ENCODE measurements at places on chromosomes 11 and 22. TPM values are rescaled to one million over a fixed set of nuclear protein-coding genes. Genes with fewer than 3 reads are reported as not detected.

DNA sequence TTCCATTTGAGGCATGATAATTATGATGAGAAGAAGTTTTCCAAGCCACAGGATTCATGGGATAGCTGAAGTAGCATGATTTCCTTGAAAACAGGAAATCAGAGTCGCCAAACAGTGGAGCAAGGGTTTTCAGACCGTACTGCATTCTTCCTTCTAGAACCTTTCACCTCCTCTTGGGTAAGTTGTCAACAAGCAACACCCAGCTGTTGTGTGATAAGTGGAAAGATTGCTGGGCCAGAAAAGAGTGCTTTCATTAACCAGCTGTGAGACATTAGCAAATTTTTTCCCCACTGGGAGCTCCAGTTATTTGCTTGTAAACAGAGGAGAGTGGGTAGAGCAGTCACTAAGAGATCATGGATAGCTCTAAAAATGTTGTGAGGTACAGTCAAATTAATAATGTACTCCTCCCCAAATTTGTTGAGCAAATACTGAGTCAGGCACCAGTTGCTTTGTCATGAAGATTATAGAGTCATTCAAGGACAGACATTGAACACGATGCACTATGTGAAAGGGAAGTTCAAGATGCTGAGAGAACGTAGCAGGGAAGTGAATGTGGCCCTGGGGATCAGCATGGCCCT lies 11.7 kb upstream of the MPEG1 start:
- peaks cover 2% of the 10 kb centered on the region for H3K27me3 ChIP-seq
- H3K4me3 ChIP-seq = no peak overlapping the region
- no peaks in the 10 kb centered on the region for H3K36me3 ChIP-seq
- no peak overlapping the region for H3K27ac ChIP-seq
- H3K4me1 ChIP-seq = no peaks in the 10 kb centered on the region

GRCh38 chr11:111922803-111923202 lies 4.1 kb downstream of the C11orf52 start:
- H3K4me3 ChIP-seq = no peak overlapping the region
- no peaks in the 10 kb centered on the region for H3K36me3 ChIP-seq
- peak overlapping the region; percentile 92 for H3K27ac ChIP-seq
- no peaks in the 10 kb centered on the region for H3K27me3 ChIP-seq

DNA sequence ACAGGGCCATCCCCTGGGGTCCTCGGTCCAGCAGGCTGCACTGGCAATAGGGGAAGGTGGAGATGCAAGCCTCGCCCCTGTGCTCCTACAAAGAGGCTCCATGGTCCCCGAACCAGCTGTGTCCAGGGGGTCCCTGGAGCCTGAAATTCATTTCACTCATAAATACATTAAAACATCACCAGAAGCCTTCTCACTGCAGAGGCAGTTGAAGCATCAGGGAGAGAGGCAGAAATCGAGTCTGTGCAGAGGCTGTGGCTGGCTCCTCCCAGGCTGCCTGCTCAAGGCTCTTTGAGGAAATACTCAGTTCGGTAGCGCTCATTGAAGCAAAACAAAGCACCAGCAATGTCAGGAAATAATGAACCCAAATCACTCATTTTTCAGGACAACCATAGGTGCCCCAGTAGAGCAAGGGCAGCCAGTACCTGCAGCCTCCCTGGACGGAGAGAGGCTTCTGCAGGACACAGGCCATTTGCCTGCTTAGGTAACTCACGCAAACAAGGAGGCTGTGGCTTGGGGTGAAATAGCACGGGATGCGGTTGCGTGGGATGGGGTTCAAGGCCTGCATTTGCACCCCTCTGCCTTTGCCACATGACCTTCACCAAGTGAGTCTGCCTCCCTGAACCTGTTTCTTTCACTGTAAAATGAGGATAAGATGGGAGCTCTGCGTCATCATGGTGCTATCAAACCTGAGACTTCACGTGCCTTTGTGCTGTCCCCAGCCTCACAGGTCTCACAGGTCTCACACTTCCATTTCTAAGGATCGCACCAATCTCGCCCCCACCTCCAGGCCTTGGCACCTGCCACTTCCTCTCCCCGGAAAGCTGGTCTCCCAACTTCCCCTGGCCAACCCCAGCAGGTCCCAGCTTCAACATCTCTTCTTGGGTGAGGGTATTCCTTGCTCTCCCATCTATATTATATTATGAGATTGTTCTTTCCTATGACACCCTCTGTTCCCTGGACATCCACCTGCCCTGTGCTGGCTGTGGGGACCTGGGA lies 84.3 kb upstream of the SHISAL1 start:
- H3K27me3 ChIP-seq = peaks cover 54% of the 10 kb centered on the region
- DNase-seq = no peak
- H3K27ac ChIP-seq = no peak overlapping the region
- H3K4me3 ChIP-seq = no peak overlapping the region
- no peaks in the 10 kb centered on the region for H3K36me3 ChIP-seq
- no peaks in the 10 kb centered on the region for H3K4me1 ChIP-seq

DNA sequence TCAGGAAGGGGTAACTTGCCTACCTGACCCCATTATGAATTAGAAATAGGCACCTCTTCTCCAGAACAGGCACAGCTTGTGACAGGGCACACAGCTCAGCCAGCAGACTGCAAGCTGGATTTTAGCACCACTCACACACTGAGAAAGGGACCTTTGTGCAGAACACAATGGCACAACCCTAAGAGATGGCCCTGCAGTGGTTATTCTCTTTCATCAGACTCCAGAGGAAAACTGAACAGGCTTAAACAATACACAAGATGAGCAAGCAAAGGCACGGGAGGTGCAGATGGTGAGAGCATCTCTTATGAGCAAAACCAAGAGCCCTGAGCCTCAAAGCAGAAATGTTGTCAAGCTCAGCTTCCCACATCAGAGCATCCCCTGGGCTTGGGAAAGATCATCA lies 93.8 kb upstream of the LRRC55 start:
- no peak for DNase-seq
- no peaks in the 10 kb centered on the region for H3K27me3 ChIP-seq
- no peaks in the 10 kb centered on the region for H3K36me3 ChIP-seq
- no peak overlapping the region for H3K27ac ChIP-seq
- no peaks in the 10 kb centered on the region for H3K4me1 ChIP-seq
- H3K4me3 ChIP-seq = no peak overlapping the region

- no peaks in the 10 kb centered on the region for H3K27me3 ChIP-seq
- H3K4me3 ChIP-seq = no peak overlapping the region
- peaks cover 11% of the 10 kb centered on the region for H3K4me1 ChIP-seq
- DNase-seq = no peak
Measured at GRCh38 chr11:105181100-105181499, 41.5 kb upstream of the CARD18 start.

GRCh38 chr11:45859661-45860140 lies 12.4 kb downstream of the CRY2 start:
- no peak overlapping the region for H3K27ac ChIP-seq
- no peaks in the 10 kb centered on the region for H3K4me1 ChIP-seq
- no peak for DNase-seq
- H3K4me3 ChIP-seq = no peak overlapping the region
- peaks cover 85% of the 10 kb centered on the region for H3K36me3 ChIP-seq

GRCh38 chr11:62922653-62923431 lies 1.7 kb upstream of the CHRM1 start:
- H3K4me1 ChIP-seq = no peaks in the 10 kb centered on the region
- H3K27ac ChIP-seq = no peak overlapping the region
- peaks cover 33% of the 10 kb centered on the region for H3K27me3 ChIP-seq

GRCh38 chr11:67303132-67303834 lies at the start of gene SSH3:
Gene SSH3 (plus strand): TSS chr11:67303530. CDS start chr11:67303626, 96 bp downstream.
- H3K36me3 ChIP-seq = peaks cover 9% of the 10 kb centered on the region
- peak within 1 kb of the TSS; percentile 61 for H3K27ac ChIP-seq
- DNase-seq = peak; percentile 56
- no peaks in the 10 kb centered on the region for H3K27me3 ChIP-seq
- peak within 1 kb of the TSS; percentile 98 for H3K4me3 ChIP-seq

GRCh38 chr22:17268501-17269223 lies 49.4 kb upstream of the ADA2 start:
- no peak overlapping the region for H3K4me3 ChIP-seq
- no peak overlapping the region for H3K27ac ChIP-seq
- no peaks in the 10 kb centered on the region for H3K36me3 ChIP-seq
- DNase-seq = no peak
- peaks cover 9% of the 10 kb centered on the region for H3K4me1 ChIP-seq
- H3K27me3 ChIP-seq = 0 out of 3 replicates have a peak, but pooled peaks cover 2% of the 10 kb centered on the region

DNA sequence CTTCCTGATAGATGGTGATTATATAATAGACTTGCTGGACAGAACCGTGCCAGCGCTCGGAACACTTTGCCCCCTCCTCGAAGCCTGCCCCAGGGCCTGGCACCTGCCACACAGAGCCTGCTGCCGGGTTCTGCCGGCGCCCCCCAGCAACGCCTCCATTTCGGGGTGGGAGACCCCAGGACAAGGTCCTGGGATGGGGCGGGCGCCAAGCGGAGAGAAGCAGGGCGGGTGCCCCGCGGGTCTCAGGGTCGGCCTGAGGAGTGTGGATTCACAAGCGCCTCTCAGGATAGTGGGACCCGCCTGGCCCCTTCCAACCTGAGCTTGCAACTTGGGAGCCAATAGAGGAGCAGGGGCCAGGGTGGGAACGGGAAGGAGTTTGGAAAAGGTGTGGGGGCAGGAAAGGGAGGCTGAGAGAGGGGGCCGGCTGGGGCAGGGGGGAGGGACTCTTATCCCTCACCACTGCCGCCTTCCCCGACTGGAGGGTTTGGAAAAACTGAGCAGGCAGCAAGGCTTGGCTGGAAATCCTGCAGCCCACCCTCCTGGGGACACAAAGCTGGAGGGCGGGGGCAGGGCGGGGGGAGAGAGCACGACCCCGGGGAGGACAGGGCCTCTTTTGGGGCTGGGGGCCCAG lies 3.3 kb upstream of the BCL9L start:
- peaks cover 56% of the 10 kb centered on the region for H3K4me1 ChIP-seq
- peak overlapping the region; percentile 50 for H3K27ac ChIP-seq
- DNase-seq = peak; percentile 36
- peaks cover 7% of the 10 kb centered on the region for H3K27me3 ChIP-seq
- no peaks in the 10 kb centered on the region for H3K36me3 ChIP-seq

DNA sequence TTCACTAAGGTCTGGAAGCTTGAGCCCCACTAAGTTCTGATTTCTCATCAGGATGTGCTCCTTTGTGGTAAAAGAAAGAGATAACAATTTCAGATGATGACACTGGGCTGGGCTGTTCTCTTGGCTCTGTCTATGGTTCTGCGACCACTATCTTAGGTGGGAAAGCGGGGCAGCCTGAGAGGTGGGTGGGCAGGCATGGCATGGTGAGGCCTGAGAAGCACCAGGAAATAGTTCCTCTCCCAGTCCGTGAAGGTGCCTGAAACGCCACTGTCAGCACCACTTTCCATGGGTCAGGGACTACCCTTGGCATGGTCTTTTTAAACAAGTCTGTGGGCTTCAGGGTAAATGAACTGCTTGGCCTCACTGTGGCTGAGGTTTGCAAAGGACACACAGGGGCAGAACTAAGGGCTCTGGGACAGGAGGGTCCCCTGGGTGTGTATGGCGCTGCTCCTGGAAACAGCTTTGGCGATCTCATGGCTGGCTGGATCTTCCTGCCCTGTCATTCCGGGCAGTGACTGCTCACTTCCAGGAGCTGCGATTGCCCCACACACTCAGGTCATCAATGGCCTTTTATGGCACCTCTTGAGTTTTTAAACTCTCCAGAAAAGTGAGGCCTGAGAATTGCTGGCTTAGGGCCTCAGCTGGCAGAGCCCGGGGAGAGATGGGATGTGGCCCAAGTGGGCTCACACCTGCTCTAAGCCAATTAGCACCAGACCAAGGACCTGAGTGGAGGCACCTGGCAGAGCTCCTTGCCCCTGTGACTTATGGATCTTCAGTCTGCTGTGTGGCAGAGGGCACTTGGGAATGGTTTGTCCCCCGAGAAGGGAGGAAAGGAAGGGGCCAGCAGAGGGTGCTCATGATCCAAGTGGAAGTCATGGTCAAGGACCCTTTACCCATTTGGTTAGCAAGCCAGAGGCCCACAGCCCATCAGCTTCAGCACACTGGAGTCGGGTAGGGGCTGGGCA lies 55.6 kb upstream of the LYVE1 start:
- no peaks in the 10 kb centered on the region for H3K36me3 ChIP-seq
- no peak overlapping the region for H3K4me3 ChIP-seq
- peaks cover 27% of the 10 kb centered on the region for H3K27me3 ChIP-seq

DNA sequence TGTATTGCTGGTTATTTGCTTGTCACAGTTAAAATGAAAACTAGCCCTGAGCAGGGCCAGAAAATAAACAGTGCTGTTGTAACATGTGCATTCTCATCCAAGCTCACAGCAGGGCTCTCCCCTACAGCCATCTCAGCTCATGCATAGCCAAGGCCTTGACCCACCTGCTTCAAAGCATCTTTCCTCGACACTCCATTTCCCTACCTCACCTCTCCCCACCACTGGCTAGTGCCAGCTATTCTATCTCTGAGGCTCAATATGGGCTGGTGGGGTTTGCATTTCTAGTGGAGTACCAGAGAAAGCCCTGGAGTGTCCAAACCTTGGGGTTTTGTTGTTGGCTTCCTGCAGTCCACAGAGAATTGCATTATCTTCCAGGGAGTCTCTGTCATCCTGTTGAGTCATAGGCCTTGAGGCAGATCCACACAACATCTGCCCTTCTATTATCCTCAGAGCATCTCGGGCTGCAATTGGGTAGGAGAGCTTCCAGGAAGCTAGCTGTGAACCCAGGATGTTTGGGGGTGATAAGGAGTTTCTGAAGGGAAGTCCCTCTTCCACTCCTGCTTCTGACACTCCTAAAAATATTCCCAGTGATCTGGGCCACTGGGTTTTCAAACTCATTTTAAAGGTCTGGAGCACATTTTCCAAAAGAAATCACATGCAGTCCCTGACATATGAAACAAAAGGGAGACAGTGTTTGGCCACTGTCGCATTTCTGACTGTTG lies 36.1 kb upstream of the AMOTL1 start:
- no peak for DNase-seq
- no peak overlapping the region for H3K4me3 ChIP-seq
- no peak overlapping the region for H3K27ac ChIP-seq
- H3K36me3 ChIP-seq = no peaks in the 10 kb centered on the region

DNA sequence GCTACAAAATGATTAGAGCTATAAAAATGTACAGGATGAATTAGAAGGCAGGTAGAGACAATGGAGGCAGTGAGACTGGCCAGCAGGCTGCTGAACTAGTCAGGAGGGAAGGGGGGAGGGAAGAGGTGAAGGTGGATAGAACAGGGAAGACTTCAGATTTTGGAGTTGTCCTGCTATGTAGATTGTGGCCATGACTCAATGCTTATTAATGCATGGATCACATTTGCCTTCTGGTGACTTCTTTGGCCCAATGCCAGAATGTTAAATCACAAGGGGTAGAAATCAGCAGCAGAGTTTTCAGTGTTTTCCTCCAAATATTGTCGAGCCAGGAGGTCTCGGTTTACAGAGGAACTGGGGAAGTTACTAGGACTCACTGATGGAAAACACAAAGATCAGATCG lies 346.6 kb downstream of the AASDHPPT start:
- H3K27ac ChIP-seq = no peak overlapping the region
- DNase-seq = no peak
- no peak overlapping the region for H3K4me3 ChIP-seq
- H3K27me3 ChIP-seq = no peaks in the 10 kb centered on the region
- no peaks in the 10 kb centered on the region for H3K4me1 ChIP-seq
- no peaks in the 10 kb centered on the region for H3K36me3 ChIP-seq

GRCh38 chr11:43217849-43218248 lies 93.9 kb upstream of the API5 start:
- H3K27me3 ChIP-seq = no peaks in the 10 kb centered on the region
- H3K36me3 ChIP-seq = no peaks in the 10 kb centered on the region
- no peak for DNase-seq
- H3K4me1 ChIP-seq = no peaks in the 10 kb centered on the region
- no peak overlapping the region for H3K4me3 ChIP-seq

- no peak overlapping the region for H3K27ac ChIP-seq
- H3K27me3 ChIP-seq = no peaks in the 10 kb centered on the region
- no peak overlapping the region for H3K4me3 ChIP-seq
- H3K36me3 ChIP-seq = peaks cover 30% of the 10 kb centered on the region
- DNase-seq = no peak
Measured at GRCh38 chr22:28894807-28895206, 11.4 kb downstream of the ZNRF3 start.

Gene TRIM77
- total RNA-seq = not detected

Gene ZNF214
- 1.9 TPM for total RNA-seq

Gene THRSP
- total RNA-seq = not detected

Gene MUC6
- total RNA-seq = not detected

Gene BIRC2
- total RNA-seq = 83.2 TPM
